ENCODE measurements at places on chromosomes 1 and 21. TPM values are rescaled to one million over a fixed set of nuclear protein-coding genes. Genes with fewer than 3 reads are reported as not detected.

GRCh38 chr1:235287208-235287882 is 40.6 kb downstream of the ARID4B start:
- no peak for DNase-seq

DNA sequence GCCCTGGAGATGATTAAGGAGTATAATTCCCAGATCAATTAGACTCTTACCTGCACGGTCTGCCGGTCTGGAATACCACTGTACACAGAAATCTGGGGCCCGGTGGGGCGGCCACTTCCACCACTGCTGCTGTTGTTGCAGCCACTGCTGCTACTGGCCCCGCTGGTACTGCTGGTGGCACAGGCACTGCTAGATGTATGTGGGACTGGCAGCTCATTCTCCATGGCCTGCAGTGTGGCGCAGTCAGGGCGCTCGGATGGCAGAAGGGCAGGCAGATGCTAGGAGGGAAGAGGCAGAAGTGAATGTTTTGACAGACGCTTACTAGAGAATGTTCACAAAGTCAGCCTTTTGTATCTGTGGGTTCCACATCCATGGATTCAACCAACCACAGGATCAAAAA is 54.4 kb upstream of the A3GALT2 start:
- no peak for DNase-seq

- no peak for DNase-seq
These were observed 9.1 kb upstream of the GPR61 start for GRCh38 chr1:109530457-109531087.

DNA sequence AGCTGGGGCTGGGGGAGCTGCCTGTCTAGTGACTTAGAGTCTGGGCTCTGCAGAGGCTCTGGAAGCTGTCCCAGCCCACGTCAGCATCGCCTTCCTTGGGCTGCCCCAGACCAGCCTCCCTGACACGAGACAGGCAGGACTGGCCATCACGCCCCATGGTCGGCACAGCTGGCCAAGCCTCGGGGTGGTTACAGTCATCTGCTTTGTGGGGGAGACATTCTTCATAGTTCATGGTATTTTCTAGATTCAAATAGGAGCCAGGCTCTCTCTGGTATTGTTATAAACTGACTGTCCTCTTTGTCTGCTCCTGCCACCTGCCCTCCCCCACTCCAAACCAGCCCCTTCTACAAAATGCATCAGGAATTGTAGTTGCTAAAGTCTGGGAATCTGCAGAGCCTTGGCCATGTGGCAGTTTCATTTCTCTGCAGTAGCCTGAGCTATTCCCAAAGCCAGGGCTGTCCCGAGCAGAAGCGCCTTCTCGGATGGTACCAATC is 29.4 kb downstream of the OLFML2B start:
- peak; percentile 79 for DNase-seq

DNA sequence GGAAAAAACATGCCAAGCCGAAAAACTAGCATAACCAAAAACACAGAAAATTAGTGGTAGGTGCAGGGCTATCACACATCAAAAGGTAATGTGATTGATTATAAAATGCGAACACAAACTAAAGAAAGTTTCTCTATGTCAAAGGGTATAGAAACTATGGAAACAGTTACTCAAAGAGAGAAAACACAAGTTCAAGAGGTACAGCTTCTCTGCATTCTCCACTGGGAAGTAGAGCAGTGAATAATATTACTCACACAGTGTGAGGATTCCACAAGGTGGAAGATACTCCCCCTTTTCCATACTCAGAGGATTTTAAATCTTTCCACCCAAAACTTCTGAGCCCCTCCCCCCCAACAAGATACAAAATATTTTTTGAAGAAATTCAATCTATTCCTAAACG is 18.6 kb downstream of the AKT3 start:
- no peak for DNase-seq

- DNase-seq, result no peak
These were observed 4.6 kb downstream of the TARBP1 start for GRCh38 chr1:234474375-234474774.

DNA sequence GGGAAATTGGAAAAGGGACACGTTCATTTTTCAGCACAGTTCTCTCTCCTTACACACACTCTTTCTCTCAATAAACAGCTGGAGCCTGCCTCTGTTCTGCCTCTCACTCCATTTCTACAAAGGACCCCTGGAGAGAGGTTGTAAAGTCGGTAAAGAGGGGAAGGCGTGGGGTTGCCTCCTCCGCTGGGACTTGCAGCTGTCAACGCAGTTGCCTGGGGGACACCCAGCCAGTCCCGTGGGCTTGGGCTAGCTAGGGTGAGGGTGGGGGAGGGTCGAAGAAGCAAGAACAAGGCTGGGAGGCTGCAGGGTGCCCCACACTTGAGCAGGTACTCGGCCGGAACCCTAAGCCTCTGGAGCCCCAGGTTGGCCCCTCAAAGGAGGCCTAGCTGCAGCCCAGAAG is 27.6 kb downstream of the C1orf216 start:
- no peak for DNase-seq

GRCh38 chr1:41537788-41538351 is 53.4 kb upstream of the EDN2 start:
- peak; percentile 90 for DNase-seq

GRCh38 chr1:55413286-55413685 is 198.1 kb upstream of the USP24 start:
- no peak for DNase-seq

DNA sequence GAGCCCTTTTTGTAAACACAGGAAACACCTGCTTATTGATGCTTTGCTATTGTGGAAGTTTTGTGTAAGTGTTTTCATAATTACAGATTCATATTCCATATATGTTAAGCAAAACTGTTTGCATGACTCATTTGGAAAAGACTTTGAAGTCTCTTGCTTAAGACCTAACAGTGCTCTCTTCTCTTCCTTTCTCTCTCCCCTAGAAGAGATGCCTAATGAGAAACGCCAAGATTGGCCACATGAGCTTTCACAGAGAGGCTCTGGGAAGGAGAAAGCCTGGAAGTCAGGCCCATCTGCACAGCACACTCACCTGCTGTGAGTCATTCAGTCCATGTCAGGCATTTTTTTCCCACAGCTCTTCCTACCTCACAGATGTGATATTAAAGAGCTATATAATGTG is 101.6 kb upstream of the PALMD start:
- no peak for DNase-seq

GRCh38 chr1:11463177-11463576 is 15.8 kb upstream of the DISP3 start:
- no peak for DNase-seq

DNA sequence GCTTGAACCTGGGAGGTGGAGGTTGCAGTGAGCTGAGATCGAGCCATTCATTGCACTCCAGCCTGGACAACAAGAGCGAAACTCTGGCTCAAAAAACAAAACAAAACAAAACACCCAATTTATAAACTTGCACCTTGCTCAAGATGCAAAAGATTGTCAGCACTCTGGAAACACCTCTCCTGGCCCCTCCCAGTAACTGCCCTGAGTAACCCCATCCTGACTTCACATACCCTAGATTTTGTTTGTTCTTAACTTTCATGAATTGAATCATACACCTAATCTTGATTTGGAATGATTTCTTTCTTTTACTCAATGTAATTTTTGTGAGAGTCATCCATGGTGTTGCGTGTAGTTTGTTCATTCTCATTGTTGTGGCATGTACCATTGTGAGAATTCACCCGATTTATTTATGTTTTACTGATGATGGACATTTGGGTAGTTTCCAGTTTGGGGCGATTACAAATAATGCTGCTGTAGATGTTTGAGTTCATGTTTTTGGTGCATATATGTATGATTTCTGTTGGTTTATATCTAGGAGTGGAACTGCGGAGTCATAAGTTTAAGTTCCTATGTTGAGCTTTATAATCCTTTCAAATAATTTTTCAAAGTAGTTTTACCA is 10.4 kb downstream of the NECAP2 start:
- DNase-seq, result no peak

GRCh38 chr1:119917304-119918055 is 21.2 kb upstream of the ADAM30 start:
- no peak for DNase-seq

- no peak for DNase-seq
These were observed 1.2 kb downstream of the TRIT1 start for GRCh38 chr1:39882152-39882551.

GRCh38 chr1:209756615-209757445 is 977 bp downstream of the TRAF3IP3 start:
- DNase-seq, result peak; percentile 68

DNA sequence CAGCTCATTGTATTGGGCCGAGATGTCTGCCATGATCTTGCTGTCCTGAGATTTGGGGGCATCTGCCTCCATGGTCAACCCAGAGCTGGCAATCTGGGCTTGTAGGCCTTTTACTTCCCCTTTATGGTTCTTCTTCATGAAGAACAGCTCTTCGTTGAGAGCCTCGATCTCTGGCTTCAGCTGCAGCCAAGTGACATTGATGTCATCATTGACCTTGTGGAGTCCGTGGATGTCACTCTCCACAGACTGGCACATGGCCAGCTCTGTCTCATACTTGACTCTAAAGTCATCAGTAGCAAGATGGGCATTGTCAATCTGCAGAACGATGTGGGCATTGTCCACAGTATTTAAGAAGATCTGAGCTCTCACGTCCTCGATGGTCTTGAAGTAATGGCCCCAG is 29.2 kb downstream of the RAP1A start:
- no peak for DNase-seq

DNA sequence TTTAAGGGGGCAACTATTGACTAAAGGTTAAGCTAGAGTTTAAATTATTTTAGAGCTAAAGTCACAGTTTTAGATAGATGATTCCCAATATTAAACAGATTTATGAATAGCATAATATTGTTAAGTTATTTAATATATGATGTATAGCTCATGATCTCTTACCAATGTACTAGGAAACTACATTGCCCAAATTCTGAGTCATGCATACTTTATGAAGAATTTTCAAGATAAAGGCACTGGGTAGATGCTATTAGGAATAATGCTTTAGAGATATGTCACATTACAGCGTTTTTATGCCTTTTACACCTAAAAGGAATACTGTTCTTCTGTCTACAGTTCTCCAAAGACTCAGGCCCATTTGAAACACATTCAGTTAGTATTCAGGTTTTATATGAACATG is 215.1 kb downstream of the NCAM2 start:
- DNase-seq, result no peak

DNA sequence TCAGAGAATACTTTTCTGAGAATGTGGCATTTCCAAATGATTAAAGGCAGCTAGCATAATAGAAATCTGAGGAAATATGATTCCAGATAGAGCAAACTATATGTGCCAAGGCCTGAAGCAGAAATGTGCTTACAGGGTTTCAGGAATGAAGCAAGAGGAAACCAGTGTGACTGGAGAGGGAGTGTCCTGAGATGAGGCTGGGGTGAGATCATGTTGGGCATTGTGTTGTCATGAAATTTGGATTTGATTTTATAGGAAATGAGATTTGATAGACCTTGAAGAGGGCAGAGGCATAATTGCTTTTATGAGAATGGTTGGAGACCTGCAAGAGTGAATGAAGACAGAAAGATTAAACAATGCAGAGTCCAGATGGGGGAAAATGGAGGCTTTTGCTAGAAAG is 338.1 kb upstream of the SNX7 start:
- peak; percentile 52 for DNase-seq

- DNase-seq, result no peak
These were observed 28.3 kb upstream of the NEK7 start for GRCh38 chr1:198128533-198128932.

DNA sequence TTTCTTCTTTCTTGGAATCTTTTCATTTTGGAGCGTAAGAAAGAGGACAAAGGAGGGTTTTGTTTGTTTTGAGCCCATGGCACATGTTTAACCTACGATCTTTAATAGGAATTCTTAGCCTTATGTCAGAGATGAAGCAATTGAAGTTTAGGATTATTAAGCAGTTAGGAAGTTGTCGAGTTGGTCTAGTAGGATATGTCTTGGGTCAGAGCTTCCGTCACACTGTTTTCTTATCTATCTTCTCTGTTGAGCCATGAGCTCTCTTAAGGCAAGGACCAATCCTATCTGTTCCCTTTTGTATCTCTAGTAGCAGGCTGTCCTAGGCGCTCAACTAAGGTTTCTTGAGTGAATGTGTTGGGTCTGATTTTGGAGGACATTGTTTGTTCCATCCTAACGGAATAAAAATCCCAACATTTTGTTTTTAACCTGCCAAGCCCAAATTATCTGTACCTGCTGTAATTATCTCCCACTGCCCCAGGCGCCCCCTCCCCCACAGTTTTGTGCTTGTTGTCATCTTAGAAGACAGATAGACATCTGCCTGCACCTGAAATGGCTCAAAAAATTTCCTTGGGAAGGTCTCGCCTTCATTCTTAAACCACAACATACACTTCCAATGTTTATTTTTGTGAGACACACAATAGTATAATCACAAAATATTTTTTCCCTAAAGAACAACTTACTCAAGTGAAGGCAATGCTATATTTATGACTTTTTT is 95.3 kb upstream of the GADD45A start:
- DNase-seq, result no peak

DNA sequence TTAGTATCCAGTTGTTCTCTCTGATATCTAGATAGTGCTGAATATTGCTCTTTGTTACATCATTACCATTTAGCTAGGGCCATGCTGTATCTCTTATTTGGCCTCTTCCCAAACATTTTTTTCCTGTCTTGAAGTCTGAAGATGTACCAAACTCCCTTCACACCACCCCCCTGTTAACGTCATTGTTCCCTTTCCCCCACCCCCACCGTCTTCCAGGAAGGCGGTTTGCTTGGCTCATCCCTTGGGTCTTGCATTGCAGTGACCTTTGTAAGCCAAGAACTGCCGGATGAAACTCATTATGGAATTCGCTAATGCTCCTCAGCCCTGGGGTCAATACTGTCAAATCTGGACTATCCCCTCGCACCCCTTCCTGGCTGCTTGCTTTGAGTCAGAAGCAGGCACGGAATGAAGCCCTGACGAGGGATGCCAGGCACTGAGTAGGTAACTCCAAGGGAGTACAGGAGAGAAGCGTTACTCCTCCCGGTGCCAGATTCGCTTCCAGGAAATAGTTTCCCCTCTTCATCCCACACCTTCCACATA is 283.1 kb downstream of the TM2D1 start:
- DNase-seq, result no peak

- DNase-seq, result no peak
These were observed 72.3 kb downstream of the MAP10 start for GRCh38 chr1:232877365-232878028.

ATP5PB gene
- 110 TPM for total RNA-seq

STX12 gene
- 81.4 TPM for total RNA-seq

MCOLN2 gene
- total RNA-seq, result 1.1 TPM

EPHA10 gene
- 0.12 TPM for total RNA-seq

NCSTN gene
- total RNA-seq, result 56.4 TPM

MYOG gene
- total RNA-seq, result not detected

Data from aorta (tissue), 5 donors.